Activated naive CD8-positive, alpha-beta T cell treated with anti-CD3 and anti-CD28 coated beads, Interleukin-2, amount 10 ng/mL, durations not matched to agents 7 days and 5 days (primary cell): ENCODE measurements at places on chromosomes 4 and X. TPM values are rescaled to one million over a fixed set of nuclear protein-coding genes. Genes with fewer than 3 reads are reported as not detected.

DNA sequence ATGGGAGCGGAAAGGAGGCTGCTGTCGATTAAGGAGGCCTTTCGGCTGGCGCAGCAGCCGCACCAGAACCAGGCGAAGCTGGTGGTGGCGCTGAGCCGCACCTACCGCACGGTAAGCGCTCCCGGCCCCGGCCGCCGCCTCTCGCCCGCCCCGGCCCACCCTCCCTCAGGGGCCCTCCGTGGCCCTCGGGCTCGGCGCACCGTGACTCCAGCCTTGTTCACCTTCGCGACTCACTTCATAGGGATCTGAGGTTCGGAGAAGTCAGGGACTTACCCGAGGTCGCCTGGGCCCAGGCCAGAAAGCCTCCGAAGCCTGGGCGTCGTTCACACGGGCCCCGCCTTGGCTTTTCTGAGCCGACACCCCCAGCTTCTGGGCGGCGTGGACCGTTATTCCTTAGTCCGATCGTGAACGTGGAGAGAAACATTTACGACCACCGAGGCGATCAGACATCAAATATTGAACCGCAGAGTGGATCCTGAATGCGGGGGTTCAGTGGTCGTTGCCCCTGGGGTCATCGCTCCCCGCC, 362 bp downstream of the NCAPG start:
- DNase-seq: no peak

DNA sequence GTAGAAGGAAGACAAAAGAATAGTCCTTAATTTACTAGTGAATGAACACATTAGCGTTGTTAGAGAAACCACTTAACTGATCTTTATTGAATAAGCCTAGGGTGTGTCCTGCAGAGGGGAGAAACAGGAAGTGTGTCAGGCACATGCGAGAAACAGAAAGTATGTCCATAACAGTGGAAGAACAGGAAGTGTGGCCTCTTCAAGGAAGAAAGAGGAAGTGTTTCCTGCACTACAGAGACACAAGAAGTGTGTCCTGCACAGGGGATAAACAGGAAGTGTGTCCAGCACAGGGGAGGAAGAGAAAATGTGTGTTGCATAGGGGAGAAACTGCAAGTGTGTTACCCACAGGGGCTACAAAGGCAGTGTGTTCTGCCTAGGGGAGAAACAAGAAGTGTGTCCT, 539.6 kb upstream of the PRKX start:
- no peak for DNase-seq

DNA sequence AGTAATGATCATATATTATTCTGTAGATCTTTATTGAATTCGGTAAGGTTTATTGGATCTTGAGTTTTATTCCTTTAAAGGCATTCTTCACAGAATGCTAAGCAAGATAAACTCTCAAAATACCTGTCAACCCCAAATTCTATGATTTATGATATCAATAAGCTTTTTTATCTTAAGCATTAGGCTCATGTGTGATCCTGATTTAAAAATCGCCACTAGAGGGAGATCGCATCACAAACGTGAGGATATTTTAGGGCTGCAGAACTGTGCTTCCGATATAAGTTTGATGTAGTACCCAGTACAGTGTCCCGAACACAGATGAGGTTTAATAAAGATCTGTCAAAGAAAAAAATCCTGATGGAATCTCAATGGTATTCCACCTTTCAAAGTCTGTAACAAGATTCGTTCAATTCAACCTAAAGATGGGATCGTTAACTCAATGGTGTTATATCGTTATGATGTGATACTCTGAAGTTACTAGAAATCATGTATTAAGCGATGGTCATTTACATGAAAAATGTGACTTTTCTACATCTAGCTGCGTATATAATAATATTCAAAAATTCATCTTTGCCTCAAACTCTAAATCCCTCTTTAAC, 169.0 kb downstream of the CORIN start:
- no peak for DNase-seq

DNA sequence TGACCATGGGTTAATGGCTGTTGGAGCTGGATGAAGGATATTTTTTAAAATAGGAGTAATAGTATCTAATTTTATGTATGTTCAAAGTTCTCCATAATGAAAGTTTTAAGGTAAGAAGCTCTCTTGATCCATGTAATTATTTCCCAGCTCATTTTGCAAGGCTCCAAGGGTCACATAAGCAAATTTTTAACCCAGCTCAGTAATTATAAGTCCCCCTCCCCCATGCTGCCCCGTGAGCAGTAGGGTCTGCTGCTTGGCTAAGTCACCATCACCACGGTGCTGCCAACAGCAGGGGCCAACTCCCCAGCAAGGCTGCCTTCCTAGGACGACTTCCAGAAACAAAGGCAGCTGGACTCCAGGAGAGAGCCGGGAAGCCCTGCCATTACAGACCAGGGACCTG, 340.0 kb downstream of the FBXW7 start:
- no peak for DNase-seq

Gene RAB9B
- 0.37 TPM for total RNA-seq

GRCh38 chrX:113399506-113400192, 559.0 kb upstream of the AMOT start:
- no peak for DNase-seq

Gene AP1S2
- total RNA-seq: 28.8 TPM

GRCh38 chr4:123737156-123737555, 340.6 kb downstream of the SPRY1 start:
- no peak for DNase-seq

DNA sequence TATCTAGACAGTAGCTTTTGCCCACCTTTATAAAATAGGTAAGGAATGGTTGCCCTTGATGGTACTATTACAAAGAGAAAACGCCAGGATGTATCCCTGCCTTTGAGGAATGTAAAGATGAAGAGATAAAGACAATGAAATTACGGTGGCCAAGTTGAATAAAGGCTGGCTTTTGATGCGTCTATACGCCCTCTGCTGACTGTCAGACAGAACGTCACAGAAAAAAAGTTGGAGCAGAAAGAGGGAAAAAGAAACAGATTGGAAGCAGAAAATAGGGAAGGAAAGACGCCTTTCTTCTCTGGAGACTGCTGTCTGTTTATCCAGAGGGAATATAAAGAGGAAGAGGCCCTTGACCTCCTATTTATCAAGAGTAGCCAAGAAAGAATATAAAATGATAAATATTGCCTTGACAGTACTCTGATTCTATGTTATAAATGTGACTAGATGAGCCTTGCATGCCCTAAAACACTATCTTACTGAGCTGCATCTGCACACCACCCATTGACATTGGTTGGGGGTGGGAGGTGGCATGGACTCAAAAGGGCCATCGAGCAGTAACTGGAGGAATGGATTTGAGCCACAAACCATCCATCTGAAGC, 30.6 kb downstream of the PCDH19 start:
- DNase-seq: no peak

- no peak for DNase-seq
Observed at GRCh38 chrX:115988825-115989224, 181.7 kb upstream of the AGTR2 start.

Gene FAAH2
- total RNA-seq: 5.5 TPM

Gene HDX
- total RNA-seq: 1.2 TPM

DNA sequence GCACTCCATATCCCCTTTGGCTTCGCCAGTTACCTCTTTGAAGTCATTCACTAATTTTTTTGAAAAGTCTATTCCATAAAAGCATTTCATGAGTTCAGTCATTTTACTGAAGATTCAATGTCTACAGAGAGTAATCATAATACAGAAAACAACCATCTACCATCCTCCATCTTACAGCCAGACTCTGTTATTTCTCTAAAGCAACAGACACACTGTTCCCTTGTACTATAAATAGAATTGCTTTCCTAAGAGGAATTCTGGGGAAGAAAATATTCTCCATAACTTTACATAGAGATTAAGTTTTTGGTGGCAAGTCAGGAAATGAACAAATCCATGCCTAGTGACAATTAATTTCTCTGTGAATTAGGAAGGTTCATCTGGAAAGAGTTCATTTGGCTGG, 37.0 kb downstream of the XK start:
- DNase-seq: no peak

GRCh38 chrX:101399825-101400224, 7.9 kb downstream of the GLA start:
- DNase-seq: no peak

DNA sequence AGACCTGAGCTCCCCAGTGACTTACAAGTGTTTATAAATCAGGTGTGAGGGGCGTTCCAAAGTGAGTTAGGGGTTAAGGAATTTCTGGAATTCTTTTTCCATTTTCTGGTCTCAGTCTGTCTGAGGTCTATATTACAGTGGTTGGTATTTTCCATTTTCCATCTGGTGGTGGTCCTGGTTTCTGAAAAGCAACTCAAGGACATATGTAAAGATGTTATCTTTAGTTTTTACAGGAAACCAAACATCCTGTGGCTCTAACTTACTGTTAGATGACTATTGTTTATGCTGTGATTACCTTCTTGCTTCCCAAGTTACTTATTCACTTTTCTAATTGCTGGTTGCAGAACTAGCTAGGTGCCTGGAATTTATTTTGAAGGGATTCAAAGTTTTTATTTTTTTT, 53.5 kb upstream of the IL21 start:
- no peak for DNase-seq

GRCh38 chr4:163610648-163611047, 116.2 kb downstream of the TMA16 start:
- no peak for DNase-seq

GRCh38 chr4:61511716-61512488, 311.8 kb downstream of the ADGRL3 start:
- no peak for DNase-seq

- no peak for DNase-seq
Observed at GRCh38 chrX:134075894-134076718, 90.7 kb upstream of the GPC3 start.

DNA sequence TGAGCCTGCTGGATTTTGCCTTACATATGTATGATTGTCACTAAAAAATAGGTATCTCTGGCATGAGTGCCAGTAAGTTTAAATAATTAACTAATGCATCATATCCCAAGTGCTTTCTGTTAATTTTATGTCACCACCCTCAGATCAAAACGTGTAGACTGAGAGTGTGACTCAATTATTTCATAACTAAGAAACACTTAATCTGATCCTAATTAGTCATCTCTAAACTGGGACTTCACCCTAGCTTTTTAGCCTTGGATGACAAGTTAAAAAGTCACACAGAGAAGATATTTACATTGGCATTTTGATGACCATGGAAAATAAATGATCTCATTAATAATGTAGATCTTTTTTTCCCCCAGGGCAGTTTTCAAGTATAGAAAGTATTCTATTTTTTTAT, 23.1 kb upstream of the SLC6A14 start:
- no peak for DNase-seq

Gene PALLD
- total RNA-seq: 0.91 TPM

GRCh38 chr4:109548655-109549054, 11.4 kb upstream of the MCUB start:
- no peak for DNase-seq

Gene AGA
- 18.6 TPM for total RNA-seq

DNA sequence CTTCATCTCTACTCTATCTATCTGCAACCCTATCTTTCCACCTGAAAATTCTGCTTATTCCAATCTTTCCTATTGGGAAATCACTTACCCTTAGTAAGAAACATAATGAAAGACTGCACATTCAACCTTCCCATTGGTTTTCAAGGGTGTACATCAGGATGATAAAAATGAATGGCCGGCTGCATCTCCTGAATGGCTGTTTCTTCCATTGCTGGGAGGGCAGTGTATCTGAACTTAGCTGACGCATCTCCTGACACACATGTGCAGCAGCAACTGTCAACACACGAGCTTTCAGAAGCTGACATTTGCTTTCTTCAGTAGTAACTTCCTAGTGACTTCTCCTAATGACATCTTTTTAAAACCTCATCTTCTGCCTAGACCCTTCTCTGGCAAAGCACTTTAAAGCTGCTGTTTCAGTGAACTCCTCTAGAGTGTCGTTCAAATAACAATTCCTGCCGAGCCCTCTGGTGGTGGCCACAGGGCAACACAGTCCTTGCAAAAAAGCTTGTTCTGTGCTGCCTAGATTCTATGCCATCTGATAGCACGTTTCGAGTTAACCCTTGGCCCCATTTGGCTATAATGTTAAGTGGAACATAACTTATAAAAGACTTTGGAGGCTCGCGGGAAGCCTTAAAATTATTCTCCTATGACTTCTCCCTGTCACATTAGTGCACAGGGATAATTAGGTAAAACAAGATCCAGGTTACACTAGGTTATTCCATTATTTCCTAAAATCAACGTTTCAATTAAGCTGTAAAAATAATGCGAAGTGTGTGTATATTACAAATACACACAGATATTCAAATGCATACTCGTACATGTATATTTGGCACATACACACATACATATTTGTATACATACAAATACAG, 2340.7 kb downstream of the PCDH7 start:
- DNase-seq: no peak
